ENCODE measurements at places on chromosomes 5 and 9.
A peak's percentile ranks its signal among the peaks of the same experiment; 100 is the strongest.

DNA sequence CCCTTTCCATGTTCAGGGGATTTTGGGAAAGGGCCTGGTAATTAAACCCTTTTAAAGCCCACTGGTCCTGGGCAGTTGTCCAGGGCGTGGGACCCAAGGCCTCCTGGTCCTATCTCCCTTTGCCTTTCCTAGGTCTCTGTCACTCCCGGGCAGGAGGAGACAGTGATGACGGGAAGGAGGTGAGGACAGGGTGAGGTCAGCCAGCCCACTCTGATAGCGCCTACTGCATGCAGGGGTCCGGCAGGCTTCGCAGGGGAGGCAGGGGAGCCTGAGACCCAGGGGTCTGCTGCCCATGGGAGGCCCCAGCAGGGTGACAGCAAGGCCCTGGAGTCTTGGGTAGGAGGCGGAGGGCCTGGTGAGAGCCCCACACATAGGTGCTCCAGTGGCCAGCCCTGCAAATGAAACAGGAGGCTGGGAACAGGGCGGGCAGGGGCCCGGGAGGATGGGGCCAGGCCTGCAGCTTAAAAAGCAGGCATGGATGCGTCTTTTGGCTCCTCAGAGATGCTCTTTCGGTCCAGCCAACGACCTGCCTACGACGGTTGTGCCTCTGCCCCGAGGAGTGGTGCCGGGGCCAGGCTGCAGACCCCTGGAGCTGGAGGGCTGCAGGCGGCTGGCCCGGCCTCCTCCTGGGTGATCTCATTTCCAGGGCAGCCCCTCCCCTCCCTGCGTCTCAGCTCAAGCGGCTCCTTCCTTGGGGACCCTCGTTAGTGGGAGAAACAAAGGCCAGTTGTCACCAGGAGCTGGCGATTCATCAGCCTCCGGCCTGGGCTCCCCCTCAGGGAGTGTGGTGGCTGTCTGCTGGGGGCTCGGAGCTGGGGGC lies 6.7 kb upstream of the RXRA start:
- DNase-seq: no peak

GRCh38 chr5:171093598-171093997 lies 215.4 kb upstream of the TLX3 start:
- no peak for DNase-seq

DNA sequence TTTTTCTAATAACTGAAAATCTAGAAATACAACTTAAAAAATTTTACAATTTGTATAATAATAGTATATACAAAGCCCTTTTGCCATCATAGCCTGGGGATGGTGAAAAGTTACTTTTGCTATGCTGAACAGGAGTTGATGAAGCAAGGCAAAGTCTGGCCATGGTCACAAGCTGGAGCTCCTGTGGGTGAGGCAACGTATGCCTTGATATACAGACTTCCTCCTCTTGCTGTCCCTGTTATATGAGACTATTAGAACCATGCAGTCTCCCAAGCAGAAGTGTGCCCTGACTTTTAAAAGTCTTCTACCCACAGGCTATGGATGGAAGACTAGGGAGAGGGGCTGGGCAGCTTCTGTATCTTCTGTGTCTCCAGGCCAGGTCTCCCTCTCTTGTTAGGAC lies 15.7 kb downstream of the FAM151B start:
- no peak for DNase-seq

- no peak for DNase-seq
Measured at GRCh38 chr5:43034591-43034968, 5.5 kb downstream of the ANXA2R start.

- peak; percentile 57 for DNase-seq
Measured at GRCh38 chr5:10563945-10564837, at the start of gene ANKRD33B. Gene ANKRD33B (plus strand): TSS chr5:10564070. CDS start chr5:10564468, 398 bp downstream.

DNA sequence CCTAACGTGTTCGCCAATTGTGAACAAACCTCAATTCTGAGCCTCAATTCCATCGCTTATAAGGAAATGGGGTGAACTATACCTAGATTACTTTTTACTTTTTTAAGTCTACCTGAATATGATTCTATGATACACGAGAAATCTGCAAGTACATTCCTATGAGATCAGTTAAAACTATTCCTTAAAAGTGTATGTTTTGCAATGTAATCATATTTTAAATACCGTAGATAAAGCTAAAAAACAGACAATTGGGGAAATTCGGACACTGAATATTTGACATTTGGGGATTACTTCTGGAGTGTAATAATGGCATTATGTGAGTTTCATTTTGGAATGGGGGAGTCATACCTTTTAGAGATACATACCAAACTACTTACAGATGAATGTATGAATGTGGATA lies 62.3 kb downstream of the STRBP start:
- DNase-seq: no peak

DNA sequence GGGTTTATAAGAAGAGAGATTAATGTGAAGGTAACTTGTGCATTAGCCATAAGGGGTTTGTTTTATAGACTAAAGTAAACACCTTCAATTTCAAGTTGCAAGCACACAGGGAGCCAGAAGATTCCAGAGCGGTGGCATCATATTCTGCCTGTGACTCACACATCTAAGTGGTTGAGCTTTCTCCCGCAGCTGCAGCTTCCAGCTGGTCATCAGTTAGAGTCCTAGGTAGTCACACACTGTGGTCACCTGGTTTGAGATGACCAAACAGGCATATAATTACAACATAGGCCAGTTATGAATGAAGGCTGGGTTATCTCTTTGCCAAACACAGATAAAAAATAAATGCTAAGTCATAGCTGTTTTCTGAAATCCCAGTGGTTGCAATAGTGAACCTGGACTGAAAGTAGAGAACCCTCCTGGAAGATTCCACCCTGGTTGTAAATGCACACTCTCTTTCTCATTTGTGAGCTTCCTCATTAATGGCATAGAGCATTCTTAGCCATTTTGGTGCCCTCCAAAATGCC lies 171.3 kb downstream of the GDNF start:
- DNase-seq: no peak

DNA sequence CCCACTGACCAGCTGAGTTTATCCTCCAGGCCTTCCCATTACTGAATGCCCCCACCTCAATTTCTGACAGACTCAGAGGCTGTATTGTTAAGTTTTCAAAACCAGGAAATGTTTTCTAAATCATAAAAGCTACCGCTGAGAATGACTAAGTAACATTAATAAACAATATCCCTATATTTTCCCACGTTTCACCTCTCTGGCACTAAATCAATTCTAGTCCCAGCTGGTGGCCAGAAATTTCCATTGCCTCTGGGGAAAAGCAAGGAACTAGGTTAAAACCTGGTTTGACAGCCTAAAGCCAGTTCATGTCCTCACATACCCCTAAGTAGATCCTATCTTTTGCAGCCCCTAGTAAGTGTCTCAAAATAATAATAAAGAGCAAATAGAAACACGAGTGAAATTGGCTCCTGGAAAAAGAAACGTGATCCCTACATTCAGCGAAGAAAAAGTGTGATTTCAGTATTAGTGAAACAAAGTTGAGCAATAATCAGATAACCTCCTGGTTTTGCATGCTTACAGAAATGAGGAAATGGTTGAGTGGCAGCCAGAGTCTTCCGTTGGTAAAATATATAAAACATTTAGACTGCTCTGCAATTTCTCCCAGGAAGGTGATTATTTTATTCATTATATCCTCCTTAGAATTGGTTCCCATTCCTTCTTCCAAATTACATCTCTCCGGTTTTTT lies 110.9 kb downstream of the ESM1 start:
- DNase-seq: no peak

- DNase-seq: no peak
Measured at GRCh38 chr9:137017791-137018497, 10.1 kb downstream of the ABCA2 start.

DNA sequence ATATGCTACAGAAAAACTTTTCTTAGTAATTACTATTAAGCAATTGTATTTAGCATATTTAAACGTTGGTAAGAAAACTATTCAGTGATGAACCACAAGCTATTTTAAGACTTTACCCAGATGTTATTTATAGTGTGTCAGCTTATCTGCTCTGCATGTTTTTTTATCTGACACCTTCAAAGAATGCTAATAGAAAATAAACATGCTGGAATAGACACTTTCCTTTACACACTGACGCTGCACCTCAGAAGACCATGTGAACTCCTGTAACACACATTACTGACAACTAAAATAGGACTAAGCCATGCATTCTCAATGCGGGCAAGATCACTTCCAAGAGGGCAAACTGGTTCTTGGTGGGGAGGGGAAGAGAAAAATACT lies 38.3 kb downstream of the FNIP1 start:
- DNase-seq: no peak

GRCh38 chr5:129019401-129019908 lies 54.2 kb downstream of the SLC27A6 start:
- no peak for DNase-seq

DNA sequence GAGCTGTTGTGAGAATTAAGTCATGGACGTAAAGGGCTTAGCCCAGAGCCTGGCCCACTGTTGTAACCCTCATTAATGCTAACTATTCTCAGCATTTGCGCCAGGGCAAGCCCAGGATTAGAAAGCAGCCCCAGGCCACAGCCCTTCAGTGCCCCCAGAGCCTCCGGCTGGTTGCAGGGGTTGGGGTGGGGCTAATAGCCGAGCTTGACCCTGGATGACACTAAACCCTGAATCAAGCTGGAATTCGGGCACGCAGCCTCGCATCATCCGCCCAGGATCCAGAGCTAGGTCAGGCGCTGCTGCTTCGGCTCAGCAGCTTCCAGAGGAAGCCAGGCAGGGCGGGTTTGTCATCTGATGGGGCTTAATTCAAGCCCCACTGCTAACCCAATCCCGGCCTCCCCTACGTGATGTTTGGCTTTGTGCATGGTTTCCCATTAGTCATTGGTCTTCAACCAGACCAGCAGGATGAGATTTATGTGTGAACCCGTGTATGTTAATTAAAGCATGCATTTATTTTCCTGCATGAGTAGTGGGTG lies 1.2 kb upstream of the MEGF9 start:
- DNase-seq: no peak

DNA sequence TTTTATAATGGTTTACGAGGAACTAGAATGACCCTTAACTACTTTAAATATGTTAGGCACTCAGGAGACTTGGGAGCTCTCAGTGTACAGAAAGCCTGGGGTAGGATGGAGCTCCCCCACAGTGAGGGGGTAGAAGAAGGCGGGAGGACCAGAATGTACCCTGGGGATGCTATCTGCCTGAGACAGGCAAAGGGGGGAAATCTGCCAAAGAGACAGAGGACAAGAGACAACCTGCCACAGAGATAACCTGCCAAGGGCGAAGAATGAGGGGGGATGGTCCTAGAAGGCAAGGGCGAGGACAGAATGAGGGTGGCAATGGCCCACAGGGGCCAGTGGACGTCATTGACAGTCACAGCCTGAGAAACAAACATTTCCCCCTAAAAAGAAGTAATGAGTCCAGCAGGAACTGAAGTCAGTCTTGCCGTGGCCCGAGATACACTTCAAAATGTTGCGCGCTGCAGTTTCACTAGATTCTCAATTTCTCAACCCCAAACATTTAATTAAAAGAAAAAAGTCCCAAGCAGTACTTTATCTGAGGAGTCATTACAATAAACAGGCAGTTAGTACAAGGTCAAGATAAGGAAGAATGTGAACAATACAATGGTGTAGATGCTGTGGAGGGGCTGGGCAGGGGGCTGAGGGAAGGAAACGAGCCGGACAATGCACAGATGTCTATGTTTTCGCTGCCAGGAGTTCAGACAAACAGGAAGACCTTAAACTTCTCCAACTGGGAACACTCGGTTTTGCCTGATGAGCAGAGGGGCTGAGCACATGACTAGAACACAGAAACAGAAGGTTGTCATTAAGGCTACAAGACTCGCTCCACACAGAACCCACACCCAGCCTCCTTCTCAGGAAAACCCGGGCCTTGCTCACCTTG lies 125.0 kb downstream of the LHFPL2 start:
- DNase-seq: no peak

GRCh38 chr9:76358628-76359280 lies 35.5 kb downstream of the RFK start:
- DNase-seq: no peak

All from stimulated activated CD8-positive, alpha-beta memory T cell treated with anti-CD3 and anti-CD28 coated beads, Interleukin-15, amount 100 ng/mL, for 4 hours (primary cell).